ENCODE measurements at places on chromosomes 16 and 17.

DNA sequence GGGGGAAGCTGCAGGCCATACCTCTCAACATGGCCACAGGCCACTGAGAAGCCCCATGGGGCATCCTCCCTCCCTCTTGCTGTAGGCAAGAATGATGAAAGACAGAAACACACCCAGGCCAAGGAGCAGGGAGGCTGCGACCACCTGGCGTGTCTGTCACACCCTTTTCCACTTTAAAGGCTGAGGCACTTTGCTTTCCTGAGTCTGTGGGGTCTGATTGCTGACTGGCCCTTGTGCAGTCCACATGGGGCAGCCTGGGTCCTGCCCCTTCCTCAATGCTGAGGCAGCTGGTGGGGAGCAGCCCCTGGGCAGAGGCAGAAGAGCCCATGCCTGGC lies 8.7 kb downstream of the TMEM204 start:
- no peak for DNase-seq

GRCh38 chr17:71363661-71364060 lies 757.2 kb upstream of the SOX9 start:
- DNase-seq: no peak

GRCh38 chr16:69465881-69466280 lies 41.5 kb downstream of the CYB5B start:
- DNase-seq: no peak

DNA sequence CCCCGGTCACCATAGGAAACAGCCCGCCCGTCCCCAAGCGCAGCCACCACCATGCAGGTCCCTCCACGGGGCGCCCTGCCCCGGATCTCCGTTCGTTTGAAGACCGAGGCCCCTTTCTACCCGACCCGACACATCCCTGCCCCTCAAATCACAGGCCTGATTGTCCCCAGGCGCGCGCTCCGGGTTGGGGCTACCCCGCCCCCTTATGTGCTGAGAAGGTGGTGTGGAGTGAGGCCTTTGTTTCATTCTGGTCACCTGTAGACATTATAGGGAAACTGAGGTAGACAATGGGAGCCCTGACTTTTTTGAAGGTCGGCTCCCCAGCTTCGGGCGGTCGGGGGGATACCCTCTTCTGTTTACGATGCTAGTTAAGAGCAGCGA lies 763 bp upstream of the ACTG1 start:
- DNase-seq: peak; percentile 85

DNA sequence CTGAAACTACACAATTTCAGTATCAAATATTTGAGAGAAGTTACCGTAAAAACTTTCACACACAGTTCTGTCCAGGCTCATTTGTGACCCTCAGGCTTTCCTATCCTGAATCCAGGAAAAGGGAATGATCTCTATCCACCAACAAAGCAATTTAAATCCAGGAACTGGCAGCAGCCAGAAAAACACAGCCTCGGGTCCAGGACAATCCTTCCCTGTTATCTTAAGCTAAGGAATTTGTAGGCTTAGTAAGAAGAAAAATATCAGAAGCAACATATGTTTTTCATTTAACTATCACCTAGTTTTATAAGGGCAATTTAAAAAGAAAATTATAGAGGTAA lies 47.1 kb downstream of the TEX2 start:
- DNase-seq: no peak

GRCh38 chr17:74677558-74678466 lies 34.9 kb downstream of the CD300LF start:
- DNase-seq: no peak

DNA sequence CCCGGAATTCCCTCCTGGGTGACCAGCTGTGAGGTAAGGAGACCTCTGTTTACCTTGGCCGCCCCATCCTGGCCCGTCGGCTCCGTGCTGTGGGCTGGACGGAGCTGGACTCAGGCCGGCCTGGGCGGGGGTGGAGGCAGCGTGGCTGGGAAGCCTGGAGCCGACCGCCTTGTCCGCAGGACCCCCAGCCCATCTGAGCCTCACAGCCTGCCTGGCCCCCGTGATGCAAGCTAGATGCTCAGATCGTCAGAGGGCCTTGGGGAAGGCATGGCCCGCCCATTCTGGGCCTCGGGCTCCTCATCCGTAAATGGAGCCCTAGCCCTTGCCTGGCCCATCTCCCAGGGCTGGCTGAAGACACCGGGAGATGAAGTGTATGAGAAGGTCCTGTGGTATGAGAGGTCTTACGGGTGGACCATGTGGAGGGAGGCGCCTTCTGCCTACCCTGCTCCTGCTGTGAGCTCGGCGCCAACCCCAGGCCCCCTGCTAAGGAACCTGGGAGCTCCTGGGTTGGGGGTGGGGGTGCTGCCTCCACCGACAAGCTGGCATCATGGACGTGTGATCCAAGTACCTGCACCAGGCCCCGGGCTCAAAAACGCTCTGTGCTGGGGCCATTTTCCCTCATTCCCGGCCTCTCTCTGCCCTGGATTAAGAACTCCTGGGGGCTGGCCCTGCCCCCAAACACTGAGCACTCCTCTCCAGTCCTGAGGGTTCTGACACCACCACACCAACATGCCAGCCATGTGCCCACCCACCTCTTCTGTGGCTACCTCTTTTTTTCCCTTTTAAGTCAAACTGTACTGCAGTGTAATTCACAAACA lies 5.4 kb upstream of the P2RX1 start:
- peak; percentile 37 for DNase-seq

- DNase-seq: no peak
These were observed 18.7 kb upstream of the KRT19 start for GRCh38 chr17:41546819-41547218.

DNA sequence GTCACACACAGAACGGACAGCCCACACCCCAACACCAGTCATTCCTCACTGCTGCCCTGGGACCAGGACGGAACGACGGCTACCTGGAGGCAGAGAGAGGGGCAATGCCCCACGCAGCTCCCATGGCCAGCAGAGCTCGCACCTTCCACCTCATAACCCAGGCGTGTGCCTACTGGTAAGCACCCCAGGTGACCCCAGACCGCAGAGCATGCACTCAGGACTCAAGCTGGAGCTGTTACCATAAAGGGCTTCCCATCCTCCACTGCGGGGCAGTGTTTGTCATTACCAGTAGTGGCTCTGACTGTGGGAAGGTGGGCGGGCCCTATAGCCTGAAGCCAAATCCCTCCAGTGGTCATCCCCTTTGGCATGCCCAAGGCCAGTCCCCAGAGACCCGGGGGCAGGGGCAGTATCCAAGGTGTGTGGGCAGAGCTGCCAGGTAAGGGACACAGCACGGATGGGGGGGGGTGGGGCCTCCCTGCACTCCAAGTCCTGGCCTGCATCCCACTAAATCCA lies 4.7 kb upstream of the BCAR1 start:
- no peak for DNase-seq

GRCh38 chr16:17327664-17328335 lies 143.0 kb downstream of the XYLT1 start:
- no peak for DNase-seq

- peak; percentile 82 for DNase-seq
These were observed 34.1 kb upstream of the SLC38A10 start for GRCh38 chr17:81328978-81329926.

DNA sequence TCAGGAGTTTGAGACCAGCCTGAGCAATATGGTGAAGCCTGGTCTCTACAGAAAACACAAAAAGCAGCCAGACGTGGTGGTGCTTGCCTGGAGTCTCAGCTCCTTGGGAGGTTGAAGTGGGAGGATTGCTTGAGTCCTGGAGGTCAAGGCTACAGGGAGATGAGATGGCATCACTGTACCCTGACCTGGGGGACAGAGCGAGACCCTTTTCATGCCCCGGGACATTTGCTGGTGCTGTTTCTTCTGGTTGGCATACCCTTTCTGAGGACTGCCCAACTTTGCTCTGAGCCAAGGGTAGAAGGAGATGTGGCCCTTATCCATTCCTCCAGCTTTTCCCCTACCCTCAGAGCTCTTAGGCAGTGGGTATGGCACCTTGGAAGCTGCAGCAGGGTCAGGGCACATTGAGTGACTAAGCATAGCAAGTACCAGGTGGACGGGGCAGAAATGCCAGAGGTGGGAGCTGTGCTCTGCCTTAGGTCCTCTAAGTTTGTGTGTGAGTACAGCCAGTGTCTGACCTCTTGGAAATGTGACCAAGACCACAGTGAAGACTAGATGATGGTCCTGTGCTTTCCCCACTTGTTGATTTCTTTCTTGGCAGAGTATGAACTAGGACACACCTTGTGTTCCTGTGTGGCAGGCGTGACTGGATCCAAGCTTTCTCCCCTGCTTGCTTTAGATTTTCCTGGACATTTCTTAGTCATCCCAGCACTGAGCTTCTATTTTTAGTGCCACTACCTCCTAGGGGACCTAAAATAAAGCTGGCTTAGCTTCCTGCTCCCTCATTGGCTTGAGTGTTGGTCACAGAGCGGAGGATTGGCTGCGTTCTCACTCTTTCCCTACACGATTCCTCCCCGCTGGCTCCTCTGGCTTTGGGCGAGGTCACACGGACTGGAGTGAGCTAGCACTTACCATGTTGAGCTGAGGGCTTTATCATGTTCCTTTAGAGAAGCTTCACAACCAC lies 9.9 kb upstream of the EDC4 start:
- DNase-seq: no peak
